RCC 7860 (cell line): ENCODE measurements at places on chromosomes 5 and 9.

GRCh38 chr5:97041239-97041638 is 101.2 kb downstream of the LIX1 start:
- DNase-seq, result no peak

GRCh38 chr5:180623844-180624243 is 25.6 kb downstream of the FLT4 start:
- DNase-seq, result no peak

- no peak for DNase-seq
Observed at GRCh38 chr5:123809594-123810221, 297.7 kb downstream of the CSNK1G3 start.

DNA sequence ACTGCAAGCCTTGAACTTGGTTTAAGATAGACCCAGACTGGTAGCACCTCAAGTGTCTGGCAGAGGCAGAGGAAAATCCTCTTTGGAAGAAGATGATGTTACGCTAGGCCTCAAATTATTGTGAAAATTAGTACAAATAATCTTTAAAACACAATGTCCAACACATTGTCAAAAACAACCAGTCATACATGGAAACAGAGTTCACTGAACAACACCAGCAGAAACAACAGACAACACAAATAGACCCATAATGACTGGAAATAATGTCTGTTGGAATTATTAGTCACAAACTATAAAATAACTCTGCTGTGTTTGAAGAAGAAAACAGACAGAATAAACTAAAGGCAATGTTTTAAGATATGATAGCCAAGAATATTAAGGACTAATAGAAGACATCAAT is 15.4 kb upstream of the ZNF366 start:
- no peak for DNase-seq
